ENCODE measurements at places on chromosomes 7 and 10.

DNA sequence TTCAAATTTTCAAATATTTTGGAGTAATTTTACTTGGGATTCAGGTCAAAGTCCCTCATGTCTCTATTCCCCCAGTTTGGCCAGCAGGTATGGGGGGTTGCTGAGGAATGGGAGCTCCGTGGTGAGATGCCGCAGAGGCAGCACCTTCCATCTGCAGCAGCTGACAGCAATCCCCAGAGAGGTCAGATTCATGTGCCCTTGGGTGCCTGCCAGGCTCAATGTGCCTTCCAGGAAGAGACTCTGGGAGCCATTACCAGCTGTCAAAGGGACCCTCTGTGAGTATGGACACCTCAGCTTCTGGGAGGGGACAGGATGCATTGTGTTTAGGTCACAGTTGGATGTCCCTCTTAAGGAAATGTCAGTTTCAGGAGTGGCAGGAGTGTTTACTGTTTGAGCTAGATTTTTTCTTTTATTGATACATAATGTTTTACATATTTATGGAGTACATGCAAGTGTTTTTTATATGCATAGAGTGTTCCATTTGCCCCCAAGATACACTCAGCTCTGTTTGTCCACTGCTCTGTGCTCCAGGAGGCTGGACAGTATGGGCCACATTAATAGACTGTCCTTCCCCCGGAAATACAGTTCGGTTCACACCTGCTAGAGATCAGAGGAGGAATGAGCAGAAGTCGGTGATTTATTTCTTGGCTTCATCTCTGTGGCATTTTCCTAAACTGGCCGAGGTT lies 75.3 kb upstream of the GRB10 start:
- no peak for DNase-seq

DNA sequence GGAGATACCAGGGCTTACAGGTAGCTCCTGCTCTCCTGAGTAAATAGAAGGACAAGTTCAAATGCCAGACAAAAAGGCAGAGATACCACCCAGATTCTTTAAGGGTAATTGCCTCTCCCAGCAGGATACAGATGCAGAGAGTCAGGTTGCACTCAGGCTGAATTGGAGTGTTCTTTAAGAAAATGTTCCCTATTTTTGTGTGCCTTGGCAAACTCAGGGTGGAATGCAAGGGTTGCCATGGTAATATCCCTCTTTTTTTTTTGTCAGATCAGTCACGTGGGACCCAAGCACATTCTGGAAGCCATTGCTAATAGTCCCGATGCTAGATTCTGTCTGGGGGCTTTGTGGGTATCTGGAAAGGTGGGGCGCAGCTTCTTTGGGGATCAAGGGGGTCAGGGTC lies 628.0 kb downstream of the CALN1 start:
- no peak for DNase-seq

DNA sequence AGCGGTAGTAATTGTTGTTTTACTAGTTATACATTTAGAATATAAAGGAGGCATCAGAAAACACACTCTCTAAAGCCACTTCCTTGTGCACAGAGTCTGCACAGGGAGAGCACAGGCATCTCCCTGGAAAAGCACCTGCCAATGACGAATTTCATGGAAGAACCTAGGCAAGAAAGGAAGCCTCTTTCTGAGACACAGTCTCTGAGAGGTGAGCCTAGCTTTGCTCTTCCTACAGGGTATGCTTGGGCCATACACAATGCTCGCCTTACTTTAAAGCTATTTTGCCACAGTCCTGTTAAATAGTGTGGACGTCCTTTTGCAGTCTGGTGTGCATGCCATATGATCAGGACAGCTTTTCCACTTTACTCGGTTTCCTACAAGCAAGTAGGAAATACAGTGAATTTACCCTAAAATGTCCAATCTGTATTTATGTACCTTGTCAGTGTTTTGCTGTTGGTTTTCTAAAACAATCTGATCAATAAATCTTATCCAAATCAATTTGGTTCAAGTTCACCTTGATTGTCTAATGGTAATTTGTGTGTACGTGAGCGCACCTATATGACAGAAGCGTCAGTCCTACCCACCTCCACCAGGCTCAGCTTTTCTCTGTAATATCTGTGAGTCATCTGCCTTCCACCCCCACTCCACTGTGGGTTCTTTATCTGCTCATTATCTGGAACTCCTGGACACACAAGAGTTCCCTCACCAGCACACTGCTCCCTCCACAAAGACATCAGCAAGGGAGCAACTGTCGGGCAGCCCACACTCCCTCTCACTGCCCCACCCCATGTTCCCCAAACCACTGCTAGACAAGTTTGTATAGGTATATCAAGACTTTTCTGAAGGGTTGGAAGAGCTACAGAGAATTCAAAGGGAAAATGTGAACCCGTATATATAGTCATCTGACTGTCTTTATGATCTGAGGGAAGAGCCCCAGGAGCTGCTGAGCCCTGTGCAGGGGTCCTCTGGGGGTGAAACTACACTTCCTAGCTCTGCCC lies 65.2 kb downstream of the KLHDC10 start:
- DNase-seq: no peak

DNA sequence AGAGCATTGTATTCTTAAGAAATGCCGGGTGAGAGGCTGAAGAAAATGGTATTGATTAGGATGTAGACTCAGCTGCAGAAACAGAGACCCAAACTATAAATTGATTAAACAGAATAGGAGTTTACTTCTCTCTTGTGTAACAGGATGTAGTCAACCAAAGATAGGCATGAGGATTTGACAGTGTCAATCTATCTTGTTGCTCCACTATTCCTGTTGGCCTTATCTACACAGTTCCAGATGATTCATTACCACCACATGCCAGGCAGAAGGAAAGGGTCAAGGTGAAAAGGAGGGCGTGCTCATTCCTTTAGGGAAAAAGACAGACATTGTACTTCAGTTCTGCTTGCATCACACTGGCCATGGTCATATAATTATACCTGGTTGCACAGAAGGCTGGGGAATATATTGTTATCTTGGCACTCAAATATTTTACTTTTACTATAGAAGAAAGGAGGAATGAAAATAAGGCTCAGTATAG lies 11.9 kb upstream of the DMTF1 start:
- DNase-seq: no peak

- DNase-seq: no peak
Measured at GRCh38 chr10:69710008-69710888, 80.2 kb downstream of the FAM241B start.

DNA sequence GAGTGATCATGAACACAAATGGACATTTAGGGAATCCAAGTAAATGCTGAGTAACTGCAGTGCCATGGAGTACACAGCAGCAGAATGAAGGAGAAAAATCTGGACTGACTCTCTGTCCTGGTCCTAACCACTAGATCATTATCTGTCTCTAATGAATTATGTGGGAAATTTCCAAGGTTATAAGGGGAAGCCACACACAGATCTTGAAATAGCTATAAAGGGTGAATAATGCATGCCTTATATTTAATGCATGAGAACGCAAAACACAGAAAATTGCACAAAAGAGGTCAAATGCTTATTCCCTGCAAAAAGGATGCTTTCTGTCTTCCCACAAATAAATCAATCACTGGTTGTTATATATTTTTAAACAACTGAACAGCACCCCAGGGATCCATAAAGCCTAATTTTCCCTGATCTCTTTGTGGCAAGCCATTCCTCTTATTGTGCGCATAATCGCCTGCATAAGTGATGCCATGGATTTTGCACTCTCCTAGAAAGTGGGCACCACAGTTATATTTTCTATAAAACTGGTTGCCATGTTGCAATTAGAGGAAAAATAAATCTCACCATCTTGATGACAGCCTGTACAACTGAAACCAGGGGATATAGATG lies 201.8 kb downstream of the XPNPEP1 start:
- no peak for DNase-seq

GRCh38 chr7:1475393-1475792 lies 16.1 kb upstream of the MICALL2 start:
- no peak for DNase-seq

DNA sequence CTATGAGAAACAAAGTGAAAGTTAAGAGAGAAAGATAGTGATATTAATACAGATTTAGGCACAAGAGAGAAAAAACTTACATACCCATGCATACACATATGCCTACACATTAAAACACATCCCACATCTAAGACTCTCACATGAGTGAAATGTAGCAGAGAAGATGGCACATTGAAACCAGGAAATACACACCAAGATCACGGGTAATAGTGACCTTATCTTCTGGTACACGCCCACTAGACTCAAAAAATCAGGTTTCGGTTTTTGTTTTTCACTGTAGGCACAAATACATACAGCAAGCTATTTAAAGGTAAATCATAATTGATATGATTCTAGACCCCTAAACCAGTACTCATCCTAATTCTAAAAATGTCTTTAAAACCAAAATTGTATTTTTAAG lies 225.2 kb upstream of the TAC1 start:
- DNase-seq: no peak

DNA sequence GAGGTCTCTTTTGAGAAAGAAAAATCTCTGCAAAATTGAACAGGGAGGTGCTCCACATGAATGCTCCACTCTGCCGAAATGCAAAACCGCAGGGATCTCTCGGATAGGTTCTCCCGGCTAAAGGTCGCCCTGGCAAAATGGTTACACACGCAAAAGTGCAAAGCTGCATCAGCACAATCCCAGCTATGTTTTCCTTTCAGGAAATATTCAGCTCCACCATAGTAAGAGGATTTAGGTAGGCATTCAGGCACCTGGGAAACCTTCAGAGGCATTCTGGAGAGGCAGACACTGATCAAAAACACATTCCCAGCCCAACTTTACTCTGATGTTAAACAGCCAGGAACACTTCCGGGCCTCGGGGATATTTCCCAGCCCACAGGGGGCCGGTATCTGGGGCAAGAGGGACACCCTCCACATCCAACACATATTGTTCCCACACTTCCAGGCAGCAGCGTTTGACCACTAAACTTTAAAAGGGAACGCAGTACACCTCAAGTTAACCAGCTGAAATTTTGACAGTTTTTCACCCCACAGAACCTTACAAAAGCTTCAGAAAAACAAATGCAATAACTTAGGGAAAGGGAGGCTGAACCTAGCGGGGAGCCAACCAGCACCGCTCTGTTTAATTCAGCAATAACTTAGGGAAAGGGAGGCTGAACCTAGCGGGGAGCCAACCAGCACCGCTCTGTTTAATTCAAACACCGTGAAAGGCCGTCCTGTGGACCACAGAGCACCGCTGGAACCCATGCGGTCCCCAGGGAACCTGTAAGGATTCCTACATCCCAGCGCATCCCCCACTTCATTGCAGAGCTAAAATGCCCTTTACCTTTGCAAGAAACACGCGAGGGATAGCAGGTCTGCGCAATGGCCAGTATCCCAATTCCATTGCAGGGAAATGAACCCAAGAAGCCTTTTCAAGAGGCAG lies 45.9 kb downstream of the TNS3 start:
- DNase-seq: no peak

DNA sequence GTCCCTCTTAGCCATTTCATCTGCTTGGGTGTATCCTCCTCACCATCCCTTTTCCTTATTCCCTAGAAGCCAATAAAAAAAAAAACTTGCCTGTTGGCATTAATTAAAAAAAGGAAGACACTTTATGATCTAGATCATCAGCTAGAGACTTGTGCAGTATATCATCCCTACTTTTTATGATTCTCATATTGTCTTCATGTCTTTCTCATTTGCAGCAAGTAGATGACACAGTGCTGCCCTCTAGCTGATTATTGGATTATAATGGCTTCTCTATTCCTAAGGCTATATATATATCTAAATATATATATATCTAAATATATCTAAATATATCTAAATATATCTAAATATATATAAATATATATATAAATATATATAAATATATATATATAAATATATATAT lies 272.4 kb upstream of the LRGUK start:
- DNase-seq: no peak

DNA sequence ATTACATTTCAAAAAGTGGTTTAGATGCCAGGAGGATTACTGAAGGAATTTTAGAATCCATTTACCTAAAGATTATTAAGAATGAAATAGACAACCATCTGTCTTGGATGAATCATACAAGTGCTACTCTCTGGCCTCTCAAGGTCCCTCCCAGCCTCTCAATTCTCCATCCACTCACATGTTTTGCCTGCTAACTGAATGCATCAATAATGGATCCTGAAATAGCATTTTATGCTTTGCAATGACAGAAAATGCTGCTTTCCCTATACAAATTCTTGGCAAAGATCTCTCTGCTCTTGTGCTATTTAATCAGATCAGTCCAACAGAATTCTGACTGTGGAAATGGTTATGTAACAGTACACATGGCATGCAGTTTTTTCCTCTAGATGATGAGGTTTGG lies 68.1 kb downstream of the HBP1 start:
- no peak for DNase-seq

GRCh38 chr7:37421861-37422500 lies 26.7 kb downstream of the ELMO1 start:
- no peak for DNase-seq

- DNase-seq: no peak
Measured at GRCh38 chr10:66931340-66931948, 5.6 kb downstream of the LRRTM3 start.

GRCh38 chr7:17206349-17206905 lies 92.0 kb upstream of the AHR start:
- no peak for DNase-seq

DNA sequence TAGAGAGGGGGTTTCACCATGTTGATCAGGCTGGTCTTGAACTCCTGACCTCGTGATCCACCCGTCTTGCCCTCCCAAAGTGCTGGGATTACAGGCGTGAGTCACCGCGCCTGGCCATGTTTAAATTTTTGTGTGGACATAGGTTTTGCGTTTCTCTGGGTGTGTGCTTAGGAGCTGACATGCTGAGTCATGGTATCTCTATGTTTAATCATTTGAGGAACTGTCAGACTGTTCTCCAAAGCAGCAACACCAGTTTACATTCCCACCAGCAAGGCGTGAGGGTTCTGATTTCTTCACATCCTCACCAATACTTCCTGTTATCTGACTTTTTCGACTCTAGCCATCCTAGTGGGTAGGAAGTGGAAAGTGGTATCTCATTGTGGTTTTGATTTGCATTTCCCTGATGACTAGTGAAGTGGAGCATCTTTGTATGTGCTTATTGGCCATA lies 153.7 kb downstream of the DNAJB6 start:
- peak; percentile 43 for DNase-seq

GRCh38 chr7:45052011-45052410 lies 36.8 kb downstream of the NACAD start:
- DNase-seq: no peak

DNA sequence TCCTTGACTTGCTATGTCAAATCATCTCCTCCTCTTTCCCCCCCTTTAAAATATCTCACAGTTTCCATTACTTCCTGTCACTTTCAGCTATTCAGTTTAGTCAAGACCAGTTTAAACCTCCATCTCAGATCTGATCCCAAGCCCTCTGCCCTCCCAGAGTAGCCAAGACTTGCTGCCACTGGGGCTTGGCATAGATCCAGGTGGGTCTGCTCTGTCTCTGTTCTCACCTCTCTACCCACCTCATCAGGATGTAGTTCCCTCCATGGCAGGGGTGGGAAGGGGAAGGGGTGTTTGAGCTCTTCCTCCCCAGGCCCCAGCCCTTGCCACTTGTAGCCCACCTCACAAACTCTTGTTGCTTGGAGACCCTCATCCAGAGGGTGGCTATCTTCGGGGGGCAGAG lies 22.0 kb downstream of the PPP1R3C start:
- DNase-seq: no peak

DNA sequence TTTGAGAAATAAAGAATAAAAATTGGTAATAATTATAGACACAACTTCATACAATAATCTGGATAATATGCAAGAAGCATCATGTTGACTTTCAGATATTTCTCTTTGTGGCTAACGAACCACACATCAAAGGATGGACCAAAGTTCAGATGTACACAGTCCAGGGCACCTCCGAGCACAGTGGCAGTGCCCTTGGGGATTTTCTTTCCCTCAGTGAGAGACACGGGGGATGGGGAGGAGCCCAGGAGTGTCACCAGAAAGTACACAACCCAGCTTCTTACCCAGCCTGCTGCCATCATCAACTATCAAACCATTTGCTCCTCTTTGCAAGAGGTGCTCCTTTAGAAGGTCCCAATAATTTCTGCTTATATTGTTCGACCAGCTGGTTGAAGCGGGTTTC lies 33.2 kb downstream of the RBM28 start:
- no peak for DNase-seq

Data from activated gamma-delta T cell treated with Interleukin-2 at 50 U/mL for 16 hours (primary cell).